ENCODE measurements at places on chromosomes 4 and X.

DNA sequence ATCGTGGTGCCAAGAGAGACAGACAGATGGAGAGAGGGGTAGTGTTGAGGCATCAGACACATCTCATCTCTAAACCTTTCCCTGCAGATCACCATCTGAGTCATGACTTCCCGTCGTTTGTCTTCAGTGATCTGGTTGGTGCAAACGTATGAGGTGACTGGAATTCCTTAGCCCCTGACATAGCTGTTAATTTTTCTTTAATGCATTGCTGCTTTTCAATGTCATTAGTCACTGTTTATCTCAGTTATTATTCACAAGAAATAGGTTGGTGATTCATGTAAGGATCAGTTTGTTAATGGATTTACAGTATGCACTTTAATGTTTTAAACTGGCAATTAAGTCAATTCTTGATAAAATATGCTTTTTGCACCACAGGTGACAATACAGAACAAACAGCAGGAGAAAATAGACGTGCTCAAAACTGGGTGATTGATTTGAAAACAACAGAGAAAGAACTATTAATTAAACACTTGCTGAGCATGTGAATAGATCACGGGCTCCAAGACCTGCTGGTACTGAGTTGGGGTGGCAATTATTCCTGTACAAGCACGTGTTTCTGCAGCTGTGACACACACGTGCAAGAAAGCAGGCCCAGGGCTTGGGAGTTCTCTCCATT, 1.3 kb upstream of the TMEM154 start:
- DNase-seq = no peak

DNA sequence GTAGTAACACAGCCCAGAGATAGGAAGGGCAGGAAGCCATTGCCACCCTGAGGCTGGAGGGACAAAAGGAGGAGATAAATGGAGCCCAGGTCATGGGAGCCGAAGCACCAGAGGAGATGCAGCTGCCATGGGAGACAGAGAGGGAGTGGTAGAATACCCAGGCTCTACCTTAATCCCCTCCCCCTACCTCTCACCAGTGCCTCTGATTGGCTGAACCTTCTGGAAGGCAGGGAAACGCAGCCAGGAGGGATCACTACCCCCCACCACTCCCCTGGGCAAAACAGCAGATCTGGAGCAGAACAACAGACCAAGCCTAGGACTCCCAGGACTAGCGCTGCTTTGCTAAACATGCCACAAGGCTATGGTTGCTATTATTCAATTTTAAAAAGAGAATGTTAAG, 114.2 kb downstream of the ZNF827 start:
- DNase-seq = no peak

- no peak for DNase-seq
Measured at GRCh38 chr4:154491341-154492271, at the start of gene DCHS2. Gene DCHS2 (minus strand): TSS chr4:154491799. CDS start chr4:154491355, 444 bp downstream.

DNA sequence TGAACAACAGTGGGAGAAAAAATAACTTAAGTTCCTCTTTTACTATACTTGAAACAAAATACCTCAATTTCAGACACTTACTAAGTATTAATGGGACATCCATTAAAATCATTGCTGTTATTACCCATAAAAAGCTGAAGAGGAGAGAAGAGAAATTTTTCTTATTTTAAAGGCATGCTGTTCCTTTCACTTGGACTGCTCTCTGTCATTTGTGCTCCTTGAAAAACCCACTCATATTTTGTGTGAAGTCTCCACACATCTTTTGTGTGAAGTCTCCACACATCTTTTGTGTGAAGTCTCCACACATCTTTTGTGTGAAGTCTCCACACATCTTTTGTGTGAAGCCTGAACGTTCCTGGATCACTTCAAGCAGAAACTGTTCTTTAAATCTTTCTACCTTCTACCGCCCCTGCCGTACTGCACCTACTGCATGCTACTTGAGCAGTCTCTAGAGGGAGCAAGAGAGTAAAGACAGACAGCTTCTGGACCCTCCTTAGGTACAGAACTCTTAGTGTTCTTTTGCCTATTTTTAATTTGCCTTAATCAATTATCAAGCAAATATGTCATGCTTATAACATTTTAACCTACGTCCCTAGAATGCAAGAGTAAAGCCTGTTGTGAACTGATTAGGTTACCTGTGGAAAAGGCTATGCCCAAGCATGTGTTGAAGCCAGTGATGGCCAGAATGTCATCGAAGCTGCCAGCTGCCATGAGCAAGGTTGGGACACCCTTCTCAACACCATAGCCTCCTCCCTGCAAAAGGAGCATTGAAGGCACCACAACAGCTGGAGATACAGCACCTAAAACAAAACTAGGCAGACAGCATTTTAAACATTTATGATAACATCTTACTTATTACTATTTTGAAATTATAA, 27.1 kb upstream of the SLC9B1 start:
- DNase-seq = peak; percentile 13

- peak; percentile 6 for DNase-seq
Measured at GRCh38 chrX:38754102-38754790, 47.0 kb upstream of the MID1IP1 start.

- DNase-seq = peak; percentile 15
Measured at GRCh38 chrX:8738588-8739189, 6.8 kb upstream of the ANOS1 start.

- no peak for DNase-seq
Measured at GRCh38 chr4:10035130-10035529, 13.8 kb upstream of the SLC2A9 start.

DNA sequence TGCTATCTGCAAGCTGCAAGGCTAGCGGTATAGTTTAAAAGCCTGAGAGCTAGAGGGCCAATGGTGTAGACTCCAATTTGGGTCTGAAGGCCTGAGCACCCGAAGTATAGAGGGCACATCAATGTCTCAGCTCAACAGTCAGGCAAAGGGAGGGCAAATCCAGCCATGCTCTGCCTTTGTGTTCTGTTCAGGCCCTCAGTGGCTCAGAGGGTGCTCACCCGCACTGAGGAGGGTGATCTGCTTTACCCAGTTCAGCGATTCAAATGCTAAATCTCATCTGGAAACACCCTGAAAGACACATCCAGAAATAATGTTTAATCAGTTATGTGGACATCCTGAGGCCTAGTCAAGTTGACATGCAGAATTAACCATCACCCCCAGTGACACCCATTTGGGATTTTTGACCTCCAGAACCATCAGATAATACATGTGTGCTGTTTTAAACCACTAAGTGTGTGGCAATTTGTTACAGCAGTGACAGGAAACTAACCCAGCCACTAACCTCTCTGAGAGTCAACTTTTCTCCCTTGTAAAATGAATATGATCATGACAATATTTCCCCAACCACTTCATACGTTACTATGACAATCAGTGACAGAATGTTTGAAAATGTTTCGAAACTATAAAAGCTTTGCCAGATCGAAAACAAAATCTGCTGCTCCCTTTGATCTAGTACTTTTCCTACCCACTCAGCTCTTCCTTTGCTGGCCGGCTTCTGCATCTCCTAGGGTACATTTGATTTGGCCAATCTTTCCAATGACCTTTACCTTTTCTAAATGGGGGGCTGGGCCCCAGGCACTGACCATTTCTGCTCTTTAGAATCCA, 8.4 kb upstream of the TBL1X start:
- DNase-seq = no peak

DNA sequence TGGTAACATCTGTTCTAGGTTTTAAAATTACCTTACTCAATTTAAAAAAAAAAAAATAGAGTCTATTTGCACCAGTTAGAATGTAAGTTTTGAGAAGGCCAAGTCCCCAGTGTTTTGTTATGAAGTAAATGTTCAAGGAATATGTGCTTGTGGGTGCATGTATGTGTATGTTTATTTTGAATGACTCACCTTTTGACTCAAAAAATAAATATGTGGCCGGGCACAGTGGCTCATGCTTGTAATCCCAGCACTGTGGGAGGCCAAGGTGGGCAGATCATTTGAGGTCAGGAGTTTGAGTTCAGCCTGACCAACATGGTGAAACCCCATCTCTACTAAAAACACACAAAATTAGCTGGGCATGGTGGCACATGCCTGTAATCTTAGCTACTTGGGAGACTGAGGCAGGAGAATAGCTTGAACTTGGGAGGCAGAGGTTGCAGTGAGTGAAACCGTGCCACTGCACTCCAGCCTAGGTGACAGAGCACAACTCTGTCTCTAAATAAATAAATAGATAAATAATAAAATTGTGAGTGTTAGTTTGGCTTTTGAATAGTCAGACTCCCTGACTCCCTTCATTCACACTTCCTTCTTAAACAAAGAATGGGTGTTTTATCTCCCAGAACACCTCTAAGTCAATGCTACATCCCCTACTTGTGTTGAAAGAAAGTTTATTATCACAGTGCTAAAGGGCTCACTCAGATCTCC, 511.3 kb upstream of the PCDH7 start:
- no peak for DNase-seq

GRCh38 chrX:23952391-23952790, 44.6 kb downstream of the CXorf58 start:
- no peak for DNase-seq

DNA sequence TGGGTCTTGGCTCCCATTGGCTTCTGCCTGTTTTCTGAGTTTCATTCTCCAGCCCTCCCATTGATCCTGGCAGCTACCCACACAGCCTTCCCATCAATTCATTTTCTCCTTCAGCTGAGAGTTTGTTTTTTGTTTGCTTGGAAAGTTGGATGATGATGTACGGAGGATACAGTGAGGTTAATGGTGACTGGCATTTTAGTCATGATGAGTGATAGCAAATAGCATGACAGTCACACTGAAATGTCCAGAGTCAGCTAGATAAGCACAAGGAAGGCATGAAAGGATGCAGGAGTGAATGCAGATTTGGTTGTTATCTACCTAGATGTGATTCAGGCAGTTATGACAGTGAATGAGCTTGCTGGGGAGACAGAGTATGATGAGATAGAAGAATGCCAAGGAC, 30.6 kb upstream of the LCORL start:
- DNase-seq = no peak

GRCh38 chrX:49303346-49303745, at the start of gene GAGE10:
Gene GAGE10 (plus strand): TSS chrX:49303646. CDS start chrX:49304860, 1,214 bp downstream.
- no peak for DNase-seq
